Peyer's patch (tissue), 4 donors: ENCODE measurements at places on chromosomes 7 and 10. TPM values are rescaled to one million over a fixed set of nuclear protein-coding genes. Genes with fewer than 3 reads are reported as not detected.

Gene SPDYE9
- total RNA-seq: not detected

Gene MINPP1
- 5.8 TPM for total RNA-seq

Gene PKD2L1
- total RNA-seq: not detected

Gene TMEM196
- not detected for total RNA-seq

Gene LRMDA
- 4.7 TPM for total RNA-seq

DNA sequence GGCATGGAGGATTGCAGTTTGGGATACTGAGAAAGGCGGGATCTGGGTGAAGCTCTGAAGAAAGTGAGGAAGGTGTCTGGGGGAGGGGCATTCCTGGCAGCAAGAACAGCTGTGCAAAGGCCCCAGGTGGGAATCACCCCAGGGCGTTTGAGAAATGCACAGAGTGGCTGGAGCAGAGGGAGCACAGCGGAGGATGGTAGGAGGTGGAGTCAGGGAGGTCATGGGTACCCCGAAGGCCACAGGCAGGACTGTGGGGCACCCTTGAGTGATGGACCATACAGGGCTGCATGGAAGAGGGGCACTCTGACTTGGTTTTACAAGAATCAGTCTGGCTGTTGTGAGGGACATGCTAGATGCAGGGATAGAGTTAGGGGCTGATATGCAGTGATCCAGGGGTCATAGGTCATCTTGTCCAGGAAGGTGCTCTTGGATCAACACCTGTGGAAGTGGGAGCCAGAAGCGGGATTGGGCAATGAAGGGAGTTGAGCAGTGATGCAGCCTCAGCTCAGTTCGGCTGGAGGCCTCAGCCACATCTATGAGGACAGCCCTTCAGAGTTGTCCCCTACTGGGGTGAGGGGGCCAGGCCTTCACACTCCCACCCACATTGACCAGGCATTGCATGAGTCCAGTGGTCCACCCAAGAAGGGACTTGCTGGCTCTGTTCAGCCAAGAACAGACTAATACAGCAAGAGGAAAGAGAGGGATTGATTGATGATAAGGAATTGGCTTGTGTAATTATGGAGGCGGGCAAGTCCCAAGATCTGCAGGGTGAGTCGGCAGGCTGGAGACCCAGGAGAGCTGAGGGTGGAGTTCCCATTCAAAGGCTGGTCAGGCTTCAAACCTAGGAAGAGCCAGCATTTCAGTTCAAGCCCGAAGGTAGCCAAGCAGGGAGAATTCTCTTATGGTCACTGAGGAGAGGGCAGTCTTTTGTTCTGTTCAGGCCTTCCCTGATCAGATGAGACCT lies 48.7 kb downstream of the TSPAN15 start:
- H3K4me3 ChIP-seq: no peak overlapping the region
- H3K27me3 ChIP-seq: no peaks in the 10 kb centered on the region
- H3K36me3 ChIP-seq: peaks cover 54% of the 10 kb centered on the region
- H3K4me1 ChIP-seq: no peaks in the 10 kb centered on the region
- no peak overlapping the region for H3K27ac ChIP-seq

GRCh38 chr10:1195828-1196227 lies 139.6 kb downstream of the WDR37 start:
- peaks cover 23% of the 10 kb centered on the region for H3K4me1 ChIP-seq
- H3K27ac ChIP-seq: no peak overlapping the region
- no peak overlapping the region for H3K4me3 ChIP-seq
- H3K36me3 ChIP-seq: no peaks in the 10 kb centered on the region

DNA sequence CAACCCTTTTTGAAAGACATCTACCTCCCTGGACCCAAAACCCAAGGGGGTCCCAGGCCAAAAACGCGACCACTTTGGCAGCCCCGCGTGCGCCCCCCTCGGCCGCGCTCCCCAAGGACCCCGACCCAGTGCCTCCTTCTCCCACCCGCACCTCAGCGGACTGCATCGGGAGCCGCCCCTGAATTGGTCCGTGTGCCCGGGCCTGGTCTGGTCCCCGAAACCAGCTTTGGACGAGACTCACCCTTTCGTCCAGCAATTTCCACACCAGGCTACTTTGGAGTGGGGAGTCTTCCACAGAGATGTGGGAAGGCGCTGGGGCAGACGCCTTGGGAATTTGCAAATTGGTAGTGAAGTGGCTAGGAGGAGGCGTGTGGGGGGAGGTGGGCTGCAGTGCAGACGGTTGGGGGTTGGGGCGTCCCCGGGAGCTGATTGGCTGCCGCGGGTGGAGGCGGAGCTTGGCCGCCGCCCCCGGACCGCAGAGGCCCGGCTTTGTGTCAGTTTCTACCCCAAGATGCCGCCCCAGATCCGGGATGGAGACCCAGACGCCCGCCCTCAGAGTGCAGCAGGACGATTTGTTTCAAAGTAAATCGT lies 16.9 kb downstream of the TCAF1 start:
- no peaks in the 10 kb centered on the region for H3K36me3 ChIP-seq
- peak overlapping the region; percentile 23 for H3K4me3 ChIP-seq
- H3K4me1 ChIP-seq: no peaks in the 10 kb centered on the region
- no peaks in the 10 kb centered on the region for H3K27me3 ChIP-seq
- DNase-seq: no peak

DNA sequence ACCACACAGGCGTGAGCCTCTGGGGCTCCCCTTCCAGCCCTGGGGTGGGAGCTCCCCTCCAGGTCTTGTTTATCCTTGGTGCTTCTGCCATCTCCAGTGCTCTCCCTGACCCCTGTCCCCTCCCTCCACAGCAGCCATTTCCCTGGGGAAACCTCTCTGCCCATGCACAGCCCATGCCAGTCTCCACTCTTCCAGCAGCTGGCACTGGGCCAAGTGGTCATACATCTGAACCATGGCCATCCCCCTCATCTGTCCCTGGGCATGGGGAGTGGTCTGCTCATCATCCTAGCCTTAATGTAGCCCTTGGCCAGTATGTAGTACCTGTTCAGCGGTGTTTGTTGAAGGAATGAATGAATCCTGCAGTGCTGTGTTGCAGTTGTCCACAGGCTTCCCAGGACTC lies 172.4 kb upstream of the ZNF32 start:
- peaks cover 3% of the 10 kb centered on the region for H3K4me1 ChIP-seq
- no peaks in the 10 kb centered on the region for H3K36me3 ChIP-seq
- H3K4me3 ChIP-seq: no peak overlapping the region
- DNase-seq: no peak

DNA sequence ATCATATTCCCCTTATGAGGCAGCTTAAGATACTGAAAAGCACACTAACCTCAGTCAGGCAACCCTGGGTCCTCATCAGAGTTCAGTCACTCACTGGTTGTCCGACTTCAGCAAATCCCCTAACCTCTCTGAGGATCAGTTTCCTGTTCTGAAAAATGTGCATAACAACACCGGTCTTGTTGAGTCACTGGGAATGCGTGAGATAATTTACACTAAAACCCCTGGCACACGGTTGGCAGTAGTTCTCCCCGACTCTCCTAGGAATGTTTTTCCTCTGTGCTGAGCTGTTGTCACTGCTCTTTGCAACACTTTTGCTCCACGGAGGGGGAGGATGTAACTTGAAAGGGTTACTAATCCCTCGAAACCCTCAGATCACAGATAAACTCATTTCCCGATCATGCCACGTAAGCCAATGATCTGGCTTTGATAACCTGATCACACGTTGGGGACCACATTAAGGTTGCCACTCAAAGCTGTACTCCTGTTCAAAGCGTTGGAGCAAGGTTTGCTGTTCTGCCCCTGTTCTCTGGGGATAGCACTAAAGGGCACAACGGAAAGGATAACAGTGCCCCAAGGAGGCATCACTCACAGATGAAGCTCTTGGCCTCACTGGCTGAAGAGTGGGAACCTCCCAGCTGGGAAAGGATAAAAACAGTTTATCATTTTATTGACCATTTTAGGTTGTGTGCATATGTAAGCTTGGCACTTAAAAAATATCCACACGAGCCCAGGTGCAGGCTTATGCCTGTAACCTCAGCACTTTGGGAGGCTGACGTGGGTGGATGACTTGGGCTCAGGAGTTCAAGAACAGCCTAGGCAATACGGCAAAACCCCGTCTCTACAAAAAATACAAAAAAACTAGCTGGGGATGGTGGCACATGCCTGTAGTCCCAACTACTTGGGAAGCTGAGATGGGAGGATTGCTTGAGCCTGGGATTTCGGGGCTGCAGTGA lies 5.0 kb upstream of the RBM17 start:
- peaks cover 3% of the 10 kb centered on the region for H3K4me1 ChIP-seq
- DNase-seq: no peak
- no peaks in the 10 kb centered on the region for H3K36me3 ChIP-seq
- H3K4me3 ChIP-seq: no peak overlapping the region
- no peak overlapping the region for H3K27ac ChIP-seq
- no peaks in the 10 kb centered on the region for H3K27me3 ChIP-seq

GRCh38 chr10:7423521-7423920 lies 12.7 kb upstream of the SFMBT2 start:
- no peaks in the 10 kb centered on the region for H3K27me3 ChIP-seq
- no peak for DNase-seq
- no peak overlapping the region for H3K4me3 ChIP-seq
- no peak overlapping the region for H3K27ac ChIP-seq
- no peaks in the 10 kb centered on the region for H3K36me3 ChIP-seq

GRCh38 chr10:93352638-93353383 lies 129.3 kb downstream of the MYOF start:
- H3K27ac ChIP-seq: no peak overlapping the region
- H3K4me1 ChIP-seq: no peaks in the 10 kb centered on the region
- no peak overlapping the region for H3K4me3 ChIP-seq
- no peak for DNase-seq
- H3K27me3 ChIP-seq: no peaks in the 10 kb centered on the region

DNA sequence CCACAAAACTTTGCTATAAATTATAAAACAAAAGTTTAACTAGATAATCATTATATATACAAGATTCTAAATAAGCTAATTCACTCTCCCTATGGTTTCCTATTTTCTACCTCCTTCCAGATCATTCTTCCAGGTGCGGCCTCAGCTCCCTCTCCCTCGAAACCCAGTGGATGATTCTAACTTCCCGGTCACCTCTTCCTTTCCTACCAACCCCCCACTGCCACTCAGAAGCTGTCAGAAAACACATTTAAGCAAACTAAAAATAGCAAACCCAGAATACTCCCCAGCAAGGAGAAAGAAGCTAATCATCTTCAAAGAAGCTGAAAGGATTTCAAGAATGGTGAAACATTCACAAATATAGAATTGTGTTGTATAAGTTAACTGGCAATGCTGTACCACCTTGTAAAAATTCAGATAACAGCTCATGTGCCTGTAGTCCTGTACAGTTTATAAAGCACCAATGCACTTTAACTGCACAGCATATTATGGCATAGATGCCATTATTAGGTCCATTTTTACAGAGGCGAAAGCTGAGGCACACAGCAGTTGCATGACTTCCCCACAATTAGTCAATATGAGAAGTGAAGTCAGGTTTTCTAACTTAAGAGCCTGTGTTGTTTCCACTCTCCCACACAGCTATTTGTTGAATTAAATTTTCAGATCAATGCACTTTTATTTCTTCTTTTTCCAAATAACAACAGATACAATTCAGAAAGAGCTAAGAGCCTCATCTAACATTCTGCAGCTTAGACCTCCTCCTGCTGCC lies 13.7 kb upstream of the DNTT start:
- H3K27ac ChIP-seq: no peak overlapping the region
- H3K27me3 ChIP-seq: no peaks in the 10 kb centered on the region
- no peaks in the 10 kb centered on the region for H3K36me3 ChIP-seq

- no peaks in the 10 kb centered on the region for H3K36me3 ChIP-seq
- H3K27ac ChIP-seq: no peak overlapping the region
- no peaks in the 10 kb centered on the region for H3K4me1 ChIP-seq
- no peaks in the 10 kb centered on the region for H3K27me3 ChIP-seq
- H3K4me3 ChIP-seq: no peak overlapping the region
- no peak for DNase-seq
Measured at GRCh38 chr10:4202938-4203337, 417.9 kb upstream of the KLF6 start.

DNA sequence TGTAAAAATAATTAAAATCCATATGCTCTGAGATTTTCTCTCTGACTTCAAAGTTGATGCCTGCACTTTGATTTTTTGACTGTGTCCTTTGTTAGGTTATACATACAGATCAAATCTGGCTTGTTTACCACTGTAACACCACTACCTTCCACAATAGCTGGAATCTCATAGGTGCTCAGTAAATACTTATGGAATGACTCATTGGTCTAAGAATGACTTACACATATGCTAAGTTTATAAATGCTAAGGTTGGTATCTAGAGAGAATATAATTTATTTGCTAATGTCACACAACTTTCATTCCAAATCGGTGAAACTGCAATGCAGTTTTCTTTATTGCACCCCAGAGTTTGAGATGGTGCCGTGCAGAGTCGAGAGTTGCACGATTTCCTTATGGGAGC lies 578.5 kb downstream of the SH2D4B start:
- DNase-seq: no peak
- no peak overlapping the region for H3K27ac ChIP-seq
- no peak overlapping the region for H3K4me3 ChIP-seq
- H3K27me3 ChIP-seq: no peaks in the 10 kb centered on the region

GRCh38 chr10:125148528-125148927 lies 11.8 kb downstream of the CTBP2 start:
- no peak overlapping the region for H3K4me3 ChIP-seq
- no peak overlapping the region for H3K27ac ChIP-seq
- H3K4me1 ChIP-seq: peaks cover 97% of the 10 kb centered on the region
- no peak for DNase-seq
- no peaks in the 10 kb centered on the region for H3K27me3 ChIP-seq

DNA sequence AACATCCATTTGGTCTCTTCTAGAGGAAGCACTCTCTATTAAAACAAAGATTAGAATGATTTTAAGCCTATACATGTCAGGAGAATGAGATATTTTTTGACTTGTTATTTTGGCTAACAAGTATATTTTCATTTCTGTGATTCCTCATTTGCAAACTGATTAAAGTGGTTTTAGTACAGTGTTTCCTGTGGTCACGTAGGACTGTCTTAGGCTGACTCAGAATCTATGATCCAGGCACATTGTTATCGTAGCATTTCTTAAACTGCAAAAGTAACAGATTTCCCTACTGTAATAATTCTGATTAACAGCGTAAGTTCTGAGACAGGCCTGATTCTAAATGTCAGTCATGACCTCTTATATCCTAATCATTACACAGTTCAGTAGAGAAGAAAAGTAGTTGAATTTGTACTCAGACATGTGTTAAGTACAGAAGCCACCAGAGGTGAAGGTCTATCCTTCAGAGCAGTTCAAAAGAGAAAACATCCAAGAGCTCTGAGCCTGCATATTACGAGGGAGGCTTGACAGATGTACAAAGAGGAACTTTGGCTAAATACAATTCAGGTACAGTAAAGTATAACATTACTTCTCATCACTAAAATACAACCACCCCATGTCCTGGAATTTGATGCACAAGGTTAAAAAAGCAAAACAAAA lies 124.1 kb upstream of the TEX47 start:
- no peaks in the 10 kb centered on the region for H3K27me3 ChIP-seq
- no peaks in the 10 kb centered on the region for H3K4me1 ChIP-seq
- no peak overlapping the region for H3K27ac ChIP-seq
- no peaks in the 10 kb centered on the region for H3K36me3 ChIP-seq
- no peak for DNase-seq
- H3K4me3 ChIP-seq: no peak overlapping the region
